Motor neuron (in vitro differentiated cells): ENCODE measurements at places on chromosomes 4 and X.

GRCh38 chrX:133544115-133544514, 128.8 kb upstream of the GPC4 start:
- no peak for ATAC-seq

DNA sequence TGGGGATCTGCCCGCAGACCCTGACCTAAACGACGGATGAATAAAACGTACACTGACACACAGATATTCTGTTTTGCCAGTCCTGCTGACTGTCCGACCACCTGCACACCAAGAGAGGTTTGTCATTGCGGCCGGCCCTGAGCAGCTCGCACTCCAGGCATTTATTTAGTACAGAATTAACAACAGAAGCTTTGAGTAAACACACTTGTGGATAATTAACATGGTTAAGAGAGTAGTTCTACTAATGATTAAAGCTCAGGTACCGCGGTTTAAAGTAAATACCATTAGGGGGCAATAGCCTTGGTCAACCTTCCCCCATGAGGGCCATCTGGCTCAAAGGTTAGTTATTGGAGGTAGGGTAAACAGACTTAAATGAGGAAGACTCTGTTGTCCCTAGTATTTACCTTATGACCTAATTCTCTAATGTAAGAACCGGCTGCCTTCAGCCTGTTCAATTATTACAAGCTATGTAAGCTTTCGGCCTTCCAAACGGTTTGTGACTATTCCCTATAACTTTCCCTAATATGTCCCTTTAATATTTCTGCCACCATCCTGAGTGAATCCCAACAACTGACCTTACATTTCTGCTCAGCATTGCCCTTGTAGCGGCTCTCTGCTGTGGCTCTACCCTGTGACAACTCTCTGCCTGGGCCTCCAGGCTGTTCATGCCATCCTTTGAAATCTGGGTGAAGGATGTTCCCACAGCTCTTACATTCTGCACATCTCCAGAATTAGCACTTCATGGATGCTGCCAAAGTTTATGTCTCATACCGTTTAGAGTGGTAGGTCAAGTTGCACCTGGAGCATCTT, 46.9 kb upstream of the SYTL5 start:
- no peak for ATAC-seq

DNA sequence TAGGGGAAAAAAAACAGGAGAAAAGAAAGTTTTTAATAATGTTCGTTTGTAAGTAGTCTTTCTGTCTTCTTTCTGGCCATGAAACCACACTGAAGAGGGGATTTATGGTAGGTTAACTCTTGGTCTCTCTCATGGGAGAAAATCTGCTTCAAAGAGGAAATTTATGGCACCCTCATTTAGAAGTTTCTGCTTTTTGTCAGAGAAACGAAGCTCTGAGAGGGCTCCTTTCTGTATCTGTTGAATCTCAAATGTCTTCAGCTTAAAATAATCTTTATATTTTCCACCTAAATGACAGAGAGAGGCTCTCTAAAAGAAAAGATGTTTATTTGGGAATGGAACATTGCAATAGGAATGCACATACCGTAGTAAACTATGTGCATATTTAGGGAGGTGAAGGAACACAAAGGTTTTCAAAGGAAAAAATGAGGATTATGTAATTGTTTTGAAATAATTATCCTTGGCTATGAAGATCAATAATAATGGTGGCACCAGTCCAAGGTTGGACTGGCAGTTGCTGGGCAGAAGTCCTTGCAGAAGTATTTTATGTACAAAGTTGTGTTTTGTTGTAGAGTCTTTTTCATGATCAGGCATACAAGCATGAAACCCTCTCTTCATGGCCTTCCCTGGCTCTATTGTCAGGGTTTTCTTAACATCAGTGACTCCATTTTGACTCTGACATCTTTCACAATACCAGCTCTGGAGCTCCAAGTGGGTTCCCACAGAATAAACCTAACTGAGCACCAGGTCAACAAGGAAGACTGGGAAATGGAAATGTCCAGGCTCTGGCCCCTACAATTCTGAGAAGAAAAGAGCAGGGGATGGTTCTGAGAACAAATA, 53.0 kb upstream of the HPSE start:
- peak; percentile 74 for ATAC-seq

- ATAC-seq, result no peak
These were observed 4.8 kb downstream of the VSIG1 start for GRCh38 chrX:108049649-108050048.

DNA sequence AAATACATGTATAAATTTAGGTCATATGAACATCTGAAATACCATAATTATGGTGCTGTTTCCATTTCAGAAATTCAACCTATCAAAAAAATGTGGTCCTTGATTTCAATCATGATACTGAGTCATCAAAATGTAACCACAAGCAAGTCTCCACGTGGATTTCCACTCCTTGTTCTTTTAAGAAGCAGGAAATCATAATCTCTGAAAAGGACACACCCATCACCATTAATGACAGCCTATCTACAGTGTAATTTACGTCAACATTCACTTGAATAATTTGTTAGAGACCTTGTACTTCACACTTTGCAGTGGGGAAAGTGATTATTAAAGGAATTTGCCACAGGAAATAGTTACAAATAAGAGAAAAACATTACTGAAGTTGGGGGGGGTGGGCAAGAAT, 17.7 kb upstream of the SLC7A11 start:
- ATAC-seq, result no peak

DNA sequence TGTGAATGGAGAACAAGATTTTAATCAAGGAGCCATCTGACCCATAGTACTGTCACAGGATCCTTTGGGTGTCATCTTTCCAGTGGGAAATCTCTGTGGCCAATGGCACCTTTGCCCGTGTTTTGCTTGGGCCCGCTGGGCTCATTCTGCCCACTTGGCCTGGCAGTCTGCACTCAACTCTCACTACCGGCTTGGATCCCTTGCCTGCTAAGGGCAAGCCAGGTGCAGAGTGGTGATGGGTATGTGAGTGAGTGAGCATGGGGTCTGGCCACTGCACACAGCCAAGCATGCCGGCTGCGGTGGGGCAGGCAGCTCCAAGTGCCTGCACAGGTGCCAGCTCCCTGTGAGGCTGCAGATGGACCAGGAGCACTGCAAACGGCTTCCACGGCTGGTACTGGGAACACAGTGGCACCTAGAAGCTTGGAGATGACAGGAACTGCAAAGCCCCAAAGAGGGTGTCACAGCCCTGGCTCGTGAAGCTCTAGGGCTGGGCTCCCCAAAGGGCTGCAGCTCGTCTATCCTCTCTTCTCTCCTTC, 454.5 kb downstream of the TMA16 start:
- ATAC-seq, result no peak

- ATAC-seq, result no peak
These were observed 424.2 kb downstream of the KLHL4 start for GRCh38 chrX:87941841-87942240.

DNA sequence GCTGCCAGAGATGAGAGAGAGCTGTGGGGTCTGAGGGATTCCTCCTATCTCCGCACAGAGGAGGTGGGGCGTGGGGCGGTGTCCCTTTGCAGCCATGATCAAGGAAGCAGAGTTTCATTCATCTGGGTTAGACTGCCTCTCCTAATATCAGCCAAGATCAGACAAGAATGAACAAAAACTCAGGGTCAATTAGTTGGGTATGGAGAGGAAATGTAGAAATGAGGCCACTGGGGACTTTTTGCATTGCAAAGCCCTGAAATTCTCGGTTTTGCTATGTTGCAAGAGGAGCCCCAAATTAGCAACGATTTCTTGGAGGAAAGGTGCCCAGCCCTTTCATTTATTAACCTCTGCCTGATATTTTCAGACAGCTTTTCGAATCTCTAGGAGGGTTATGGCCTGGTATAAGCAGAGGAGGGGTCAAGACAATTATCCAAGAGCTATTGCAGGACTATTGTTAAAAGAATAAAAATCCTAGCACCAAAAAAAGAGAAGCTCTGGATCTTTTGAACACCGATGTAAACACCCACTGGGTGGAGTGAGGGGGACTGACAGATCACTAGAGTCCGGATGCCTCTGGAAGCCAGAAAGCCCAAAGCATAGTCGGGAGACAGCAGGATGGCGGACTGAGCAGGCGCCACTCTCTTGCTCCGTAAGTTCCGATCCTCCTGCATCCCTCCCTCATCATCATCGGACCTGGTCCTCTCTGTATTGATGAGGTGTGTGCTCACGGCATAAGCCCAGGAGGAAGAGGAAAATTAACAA, 34.4 kb upstream of the ACSL1 start:
- no peak for ATAC-seq

DNA sequence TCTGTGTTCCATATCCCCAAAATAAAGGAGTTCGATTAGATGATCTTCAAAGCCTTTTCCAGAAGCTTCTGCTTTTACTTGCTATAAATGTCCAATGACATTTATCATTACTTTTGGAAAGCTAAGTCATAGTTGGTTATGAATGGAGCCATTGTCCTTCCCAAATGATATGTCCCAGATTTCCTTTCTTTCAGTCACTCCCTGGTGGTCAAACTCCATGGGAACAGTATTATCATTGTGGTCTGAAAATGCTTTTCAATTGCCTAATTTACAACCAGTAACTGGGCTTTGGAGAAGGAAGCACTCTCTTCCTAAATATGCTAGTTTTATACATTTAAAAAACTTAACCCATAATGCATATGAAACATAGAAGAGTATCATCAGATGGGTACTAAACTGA, 571.5 kb upstream of the AMOT start:
- no peak for ATAC-seq

GRCh38 chr4:48071191-48071590, 54.6 kb downstream of the NIPAL1 start:
- no peak for ATAC-seq

GRCh38 chr4:98794565-98795205, 134.2 kb downstream of the EIF4E start:
- no peak for ATAC-seq

- ATAC-seq, result peak; percentile 33
These were observed 10.8 kb downstream of the PDZD4 start for GRCh38 chrX:153819384-153820040.

DNA sequence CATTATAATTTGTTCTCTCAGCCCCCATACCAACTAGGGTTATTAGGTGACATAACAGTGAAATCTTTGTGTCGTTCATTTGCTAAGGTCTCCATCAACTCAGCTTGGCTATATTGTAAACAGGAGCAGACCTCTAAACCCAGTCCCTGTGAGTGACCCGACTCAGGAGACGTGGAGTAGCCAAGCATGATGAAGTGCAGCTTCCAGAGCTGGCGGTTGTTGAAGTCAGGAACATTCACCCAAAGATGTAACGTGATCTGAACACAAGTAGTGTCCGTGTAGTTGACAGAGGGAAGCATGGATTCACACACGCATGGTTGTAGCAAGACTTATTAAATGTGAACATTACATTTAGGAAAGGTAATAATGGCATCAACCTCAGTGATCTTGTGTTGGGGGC, 102.3 kb downstream of the FAM193A start:
- ATAC-seq, result no peak

DNA sequence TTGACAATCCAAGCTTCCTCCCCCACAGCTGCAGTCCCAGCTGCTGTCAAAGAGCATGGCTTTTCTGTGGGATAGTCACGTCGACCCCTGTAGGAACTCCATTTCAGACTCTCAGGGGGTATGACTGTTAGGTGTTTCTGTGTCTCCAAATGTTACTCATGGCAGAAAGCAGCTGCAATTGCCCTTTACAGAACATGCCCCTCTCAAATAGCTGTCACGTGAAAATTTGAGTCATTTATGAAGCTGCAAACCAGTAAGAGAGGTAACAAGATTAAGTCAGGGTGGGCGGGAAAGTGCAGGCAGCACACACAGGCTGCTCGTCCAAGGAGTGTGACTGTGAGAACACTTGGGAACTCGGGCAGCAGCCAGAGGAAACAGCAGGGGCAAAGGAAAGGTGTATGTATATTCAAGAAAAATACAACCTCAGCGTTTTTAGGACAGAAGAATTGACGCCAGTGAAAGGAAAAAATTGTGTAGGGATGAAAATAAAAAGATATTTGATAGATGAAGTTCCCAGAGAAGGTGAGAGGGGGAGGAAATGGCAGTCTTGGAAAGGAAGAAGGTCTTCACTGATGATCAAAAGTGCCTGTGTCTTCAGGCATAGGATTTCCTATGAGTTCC, 66.5 kb upstream of the TMEM184C start:
- no peak for ATAC-seq

DNA sequence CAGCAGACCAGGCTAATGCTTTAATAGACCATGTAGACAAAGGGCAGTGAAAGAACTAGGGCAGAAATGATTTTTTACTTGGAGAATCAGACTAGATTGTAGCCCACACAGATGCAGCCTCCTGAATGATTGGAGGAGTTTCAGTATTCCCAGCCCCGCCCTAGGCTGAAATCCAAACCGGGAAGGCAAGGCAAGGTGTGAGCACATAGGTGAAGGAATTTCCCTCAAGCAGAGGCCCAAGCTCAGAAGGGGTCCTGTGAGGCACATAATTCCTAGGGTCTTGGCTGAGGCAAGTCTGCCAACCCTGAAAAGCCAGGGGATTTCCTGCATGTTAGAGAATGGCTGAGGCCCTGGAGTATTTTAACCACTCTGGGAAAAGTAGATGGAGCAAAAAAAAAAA, 56.4 kb upstream of the PAK3 start:
- no peak for ATAC-seq

- no peak for ATAC-seq
These were observed 119.3 kb downstream of the ADAMTS3 start for GRCh38 chr4:72449705-72450104.

DNA sequence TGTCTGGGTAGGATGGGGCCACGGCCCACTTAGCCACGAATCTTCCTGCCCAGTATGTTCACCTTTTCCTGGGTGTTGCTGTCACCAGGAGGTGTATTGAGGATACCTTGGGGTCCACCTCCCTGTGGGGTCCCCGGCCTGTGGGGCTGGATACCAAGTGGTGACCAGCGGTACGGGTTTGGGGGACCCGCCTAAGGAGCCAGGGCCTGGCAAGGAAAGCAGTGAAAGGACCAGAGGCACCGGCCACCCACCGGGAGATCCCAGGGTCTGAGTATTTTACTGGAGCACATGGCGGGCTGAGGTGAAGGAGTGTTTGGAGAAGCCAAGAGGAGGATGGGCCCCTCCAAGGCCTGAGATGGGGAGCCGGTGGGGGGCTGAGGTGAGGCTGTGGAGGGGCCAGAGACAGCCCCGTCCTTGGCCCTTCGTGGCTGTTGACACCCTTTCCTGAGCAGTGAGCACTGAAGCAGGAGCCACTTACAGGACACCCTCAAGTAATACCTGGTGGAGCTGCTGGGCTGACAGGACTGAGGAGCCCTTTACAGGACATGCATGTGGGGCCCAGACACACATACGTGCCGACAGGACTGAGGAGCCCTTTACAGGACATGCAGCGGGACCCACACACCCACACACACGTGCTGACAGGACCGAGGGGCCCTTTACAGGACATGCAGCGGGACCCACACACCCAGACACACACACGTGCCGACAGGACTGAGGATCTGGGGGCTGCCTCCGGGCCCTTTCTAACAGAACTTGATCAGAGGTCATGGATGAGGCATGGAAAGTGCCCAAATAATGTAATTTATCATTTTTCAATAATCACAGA, 38.4 kb downstream of the TMEM271 start:
- no peak for ATAC-seq
